NCI-H2171 treated with DMSO at 0.1 percent for 48 hours (cell line): ENCODE measurements at places on chromosomes 6 and 20.
A peak's percentile ranks its signal among the peaks of the same experiment; 100 is the strongest.

DNA sequence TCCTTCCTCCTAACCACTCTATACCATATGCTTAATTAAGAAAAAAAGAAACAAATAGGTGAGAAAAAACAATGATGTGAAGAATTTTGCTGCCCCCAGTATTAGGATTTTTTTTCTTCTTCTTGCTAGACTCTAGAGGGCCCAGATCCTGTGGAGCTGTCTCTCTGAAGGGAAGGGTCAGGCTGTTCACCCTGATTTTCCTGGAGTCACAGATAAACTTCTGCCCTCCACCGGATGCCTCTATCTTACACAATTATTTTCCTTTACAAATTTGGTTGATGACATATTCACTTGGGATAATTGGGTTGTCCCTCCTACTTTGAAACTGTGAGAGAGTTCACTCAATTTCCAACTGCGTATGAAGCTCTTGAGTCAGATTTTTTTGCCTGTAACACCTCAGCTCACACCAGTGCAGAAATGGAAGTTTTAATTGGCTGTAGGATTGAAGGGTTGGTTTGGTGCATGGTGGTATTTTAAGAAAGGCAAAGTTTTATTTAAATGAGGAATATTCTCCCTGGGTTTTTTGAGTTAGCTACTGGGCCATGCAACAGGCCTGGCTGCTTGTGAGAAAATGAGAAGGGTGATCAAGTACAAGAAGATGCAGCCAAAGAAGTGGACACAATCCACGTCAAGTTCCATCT, 73.7 kb upstream of the ESR1 start:
- no peak for DNase-seq

- no peak for DNase-seq
Observed at GRCh38 chr6:170288091-170288631, 2.7 kb downstream of the DLL1 start.

DNA sequence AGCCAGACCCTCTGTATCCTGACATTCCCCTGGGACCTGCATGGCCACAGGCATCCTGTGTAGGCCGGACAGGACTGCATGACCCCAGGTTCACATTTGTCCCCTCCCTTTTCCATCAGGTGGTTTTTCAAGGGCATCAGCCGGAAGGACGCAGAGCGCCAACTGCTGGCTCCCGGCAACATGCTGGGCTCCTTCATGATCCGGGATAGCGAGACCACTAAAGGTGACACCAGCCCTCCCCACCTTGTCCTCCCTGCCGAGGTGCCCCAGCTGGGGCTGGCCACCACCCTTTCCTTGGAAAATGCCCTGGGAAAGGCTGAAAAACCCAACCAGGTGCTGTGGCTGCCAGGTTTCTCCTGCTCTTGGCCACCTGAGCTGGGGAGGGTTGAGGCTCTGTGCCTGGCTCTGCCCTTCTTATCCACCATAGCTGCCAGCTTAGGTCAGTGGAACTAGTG, 27.6 kb downstream of the HCK start:
- no peak for DNase-seq

- DNase-seq = peak; percentile 48
Observed at GRCh38 chr6:118663993-118664985, 12.9 kb upstream of the CEP85L start.

DNA sequence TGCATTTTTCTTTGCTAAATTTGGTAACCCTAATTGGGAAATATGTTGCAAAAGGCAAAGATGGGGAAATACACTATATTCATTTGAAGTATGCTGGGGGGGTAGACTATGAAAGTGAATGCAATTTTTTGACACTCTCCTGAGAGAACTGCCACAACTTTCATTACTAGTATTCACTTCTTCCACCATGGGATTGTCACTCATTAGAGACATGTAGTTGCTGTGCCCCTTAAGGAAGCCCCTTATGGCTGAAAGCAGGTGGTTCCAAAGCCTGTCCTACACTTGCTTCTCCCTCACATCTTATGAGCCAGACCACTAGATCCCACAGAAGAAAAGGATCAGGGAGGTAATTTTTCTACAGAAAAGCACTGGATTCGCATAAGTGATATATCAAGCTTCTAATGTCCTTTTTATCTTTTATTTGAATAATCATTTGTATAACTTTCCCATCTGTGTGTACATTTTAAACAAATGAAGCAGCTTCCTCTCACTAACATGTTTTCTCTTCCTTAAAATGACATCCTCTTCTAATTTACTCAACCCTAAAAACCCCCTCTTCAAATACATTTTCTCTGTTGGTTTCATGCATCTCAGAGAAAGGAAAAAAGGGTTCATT, 83.8 kb downstream of the GCLC start:
- no peak for DNase-seq

- DNase-seq = no peak
Observed at GRCh38 chr6:94190030-94190429, 770.7 kb upstream of the EPHA7 start.

DNA sequence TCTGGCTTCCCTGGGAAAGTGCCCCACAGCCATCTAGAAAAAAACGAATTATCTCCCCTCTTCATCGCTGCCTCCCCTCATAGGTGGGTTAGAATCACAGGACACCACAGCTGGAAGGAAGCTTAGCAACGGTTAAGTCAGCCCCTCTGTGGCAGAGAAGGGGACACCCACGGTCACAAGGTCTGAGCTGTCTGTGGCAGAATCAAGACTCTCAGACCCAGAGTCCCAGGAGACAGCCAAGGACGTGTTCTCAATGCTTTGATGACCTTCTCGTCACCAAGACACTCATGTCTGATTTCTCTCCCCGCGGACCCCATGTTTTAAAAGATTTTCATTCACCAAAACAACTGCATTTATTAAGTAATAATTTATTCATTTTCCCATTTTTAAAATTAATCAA, 221.5 kb downstream of the NRN1 start:
- no peak for DNase-seq

GRCh38 chr6:52518279-52518945, 58.4 kb downstream of the TRAM2 start:
- no peak for DNase-seq

- DNase-seq = no peak
Observed at GRCh38 chr6:160347259-160348222, 637 bp upstream of the SLC22A3 start.

GRCh38 chr6:158373214-158373613, 60.9 kb downstream of the TULP4 start:
- no peak for DNase-seq

GRCh38 chr6:72626126-72626525, 4.3 kb downstream of the KCNQ5 start:
- no peak for DNase-seq

GRCh38 chr20:40268321-40269075, 420.5 kb downstream of the MAFB start:
- DNase-seq = no peak

DNA sequence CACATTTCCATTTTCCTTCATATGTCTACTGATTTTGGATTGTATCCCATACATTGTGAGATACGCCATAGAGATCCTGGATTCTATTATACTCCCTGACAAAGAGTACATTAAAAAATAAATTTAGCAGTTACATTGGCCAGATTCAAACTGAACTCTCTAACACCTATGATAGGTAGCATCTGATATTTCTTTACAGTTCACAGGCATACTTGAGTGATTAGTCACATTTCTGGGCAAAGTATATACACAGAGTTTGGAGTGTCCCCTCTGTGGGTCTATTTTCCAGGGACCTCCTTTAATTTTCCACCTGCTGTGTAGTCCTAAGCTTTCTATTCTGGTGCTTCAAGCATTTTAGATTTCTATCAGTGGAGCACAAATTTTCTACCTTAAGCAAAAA, 96.4 kb downstream of the TBC1D32 start:
- DNase-seq = no peak

GRCh38 chr6:11397622-11398450, 139.7 kb upstream of the TMEM170B start:
- DNase-seq = no peak

GRCh38 chr20:34190679-34191090, 50.5 kb upstream of the ASIP start:
- peak; percentile 45 for DNase-seq

- DNase-seq = peak; percentile 29
Observed at GRCh38 chr20:21048841-21049273, 57.3 kb downstream of the LINC00237 start.

- DNase-seq = peak; percentile 79
Observed at GRCh38 chr20:7113577-7114466, 346.3 kb downstream of the BMP2 start.

- DNase-seq = no peak
Observed at GRCh38 chr6:90471263-90471662, 115.6 kb downstream of the MAP3K7 start.

- DNase-seq = no peak
Observed at GRCh38 chr6:68632734-68633133, 2.3 kb upstream of the ADGRB3 start.

DNA sequence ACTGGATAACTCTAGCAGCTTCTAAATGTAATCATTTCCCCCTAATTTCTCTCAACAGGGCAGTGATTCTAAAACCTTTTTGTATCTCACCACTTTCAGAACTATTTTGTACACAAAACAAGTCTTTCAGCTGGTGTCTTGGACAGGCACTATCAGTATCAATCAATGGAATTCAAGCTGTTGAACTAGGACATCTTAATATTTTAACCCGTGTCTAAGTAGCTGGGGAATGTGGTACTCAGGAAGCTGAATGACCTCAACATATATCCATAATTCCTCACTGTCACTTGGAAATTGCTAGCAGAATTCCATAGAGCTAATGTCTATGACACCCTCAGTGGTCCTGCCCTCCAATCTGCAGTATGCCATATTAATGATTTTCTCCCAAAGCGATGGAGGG, 24.5 kb downstream of the ADAT2 start:
- DNase-seq = no peak

- peak; percentile 43 for DNase-seq
Observed at GRCh38 chr6:71079677-71080076, 122.8 kb upstream of the B3GAT2 start.

- DNase-seq = peak; percentile 58
Observed at GRCh38 chr6:151765444-151765886, 42.0 kb upstream of the ESR1 start.

DNA sequence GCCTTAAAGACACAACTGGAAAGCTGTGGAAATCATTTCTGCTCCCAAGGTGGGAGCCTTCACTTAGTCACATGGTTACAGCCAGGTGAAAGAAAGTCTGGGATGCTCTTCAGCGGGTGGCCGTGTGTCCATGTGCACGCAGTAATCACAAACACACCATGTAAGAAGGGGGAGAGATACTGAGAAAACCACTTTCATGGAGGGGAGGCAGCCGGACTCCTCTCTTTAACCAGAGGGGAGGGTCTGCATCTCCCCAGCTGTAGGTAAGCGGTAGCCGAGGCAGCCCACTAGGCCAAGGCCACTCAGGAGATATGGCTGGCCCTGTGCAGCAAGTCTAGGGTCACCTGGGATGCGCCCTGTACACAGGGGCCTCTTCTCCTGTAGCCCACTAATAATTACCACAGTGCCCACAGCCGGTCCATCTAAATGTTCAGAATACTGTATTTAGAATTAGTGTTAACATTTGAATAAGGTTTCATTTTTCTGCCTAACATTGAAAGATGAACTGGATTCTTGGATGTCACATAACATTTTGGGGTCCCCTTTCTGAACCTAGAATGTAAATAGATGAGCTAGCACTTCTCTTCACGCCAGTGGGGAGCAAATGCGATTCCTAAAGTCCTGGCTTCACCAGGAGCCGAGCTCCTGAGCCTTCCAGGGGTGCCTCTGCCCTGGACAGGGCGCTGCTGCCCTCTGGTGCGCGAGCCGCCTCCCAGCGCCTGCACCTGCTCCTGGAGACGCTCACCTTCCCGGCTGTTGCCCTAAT, 15.9 kb downstream of the GPR31 start:
- peak; percentile 75 for DNase-seq

DNA sequence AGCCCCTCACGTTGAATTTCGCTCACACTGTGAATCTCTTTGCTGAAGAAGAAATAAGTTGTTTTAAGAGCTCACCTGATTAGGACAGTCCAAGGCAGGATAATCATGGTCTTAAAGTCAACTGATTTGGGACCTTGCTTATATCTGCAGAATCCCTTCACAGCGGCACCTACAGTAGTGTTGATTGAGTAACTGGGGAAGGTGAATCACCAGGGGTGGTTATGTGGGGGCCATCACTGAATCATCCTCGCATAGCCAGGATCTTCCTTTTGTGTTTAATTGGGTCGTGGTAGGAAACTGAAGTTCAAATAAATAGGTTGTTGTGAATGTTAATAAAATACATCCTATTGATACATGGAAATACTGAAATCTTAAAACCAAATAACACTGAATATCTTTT, 20.2 kb upstream of the MICA start:
- no peak for DNase-seq

GRCh38 chr6:154319231-154319858, 37.3 kb downstream of the IPCEF1 start:
- DNase-seq = no peak

DNA sequence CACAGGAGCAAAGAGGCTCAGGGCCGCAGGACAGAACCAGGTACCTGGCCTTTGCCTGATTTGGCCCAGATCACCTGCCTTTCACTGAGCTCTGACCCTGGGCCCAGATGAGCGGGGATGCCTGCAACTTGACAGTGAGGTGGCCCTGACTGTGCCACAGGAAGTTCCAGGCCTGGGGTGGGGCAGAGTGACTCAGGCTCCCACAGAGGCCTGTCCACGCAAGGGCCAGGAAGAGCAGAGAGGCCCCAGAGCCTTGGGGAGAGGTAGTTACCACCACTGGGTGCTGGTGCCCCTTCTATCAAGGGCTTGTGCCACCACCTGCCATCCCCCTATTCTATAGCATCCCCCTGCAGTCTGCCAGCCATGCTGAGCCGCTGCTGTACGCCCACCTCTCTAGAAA, 4.1 kb upstream of the NOL4L start:
- DNase-seq = no peak

DNA sequence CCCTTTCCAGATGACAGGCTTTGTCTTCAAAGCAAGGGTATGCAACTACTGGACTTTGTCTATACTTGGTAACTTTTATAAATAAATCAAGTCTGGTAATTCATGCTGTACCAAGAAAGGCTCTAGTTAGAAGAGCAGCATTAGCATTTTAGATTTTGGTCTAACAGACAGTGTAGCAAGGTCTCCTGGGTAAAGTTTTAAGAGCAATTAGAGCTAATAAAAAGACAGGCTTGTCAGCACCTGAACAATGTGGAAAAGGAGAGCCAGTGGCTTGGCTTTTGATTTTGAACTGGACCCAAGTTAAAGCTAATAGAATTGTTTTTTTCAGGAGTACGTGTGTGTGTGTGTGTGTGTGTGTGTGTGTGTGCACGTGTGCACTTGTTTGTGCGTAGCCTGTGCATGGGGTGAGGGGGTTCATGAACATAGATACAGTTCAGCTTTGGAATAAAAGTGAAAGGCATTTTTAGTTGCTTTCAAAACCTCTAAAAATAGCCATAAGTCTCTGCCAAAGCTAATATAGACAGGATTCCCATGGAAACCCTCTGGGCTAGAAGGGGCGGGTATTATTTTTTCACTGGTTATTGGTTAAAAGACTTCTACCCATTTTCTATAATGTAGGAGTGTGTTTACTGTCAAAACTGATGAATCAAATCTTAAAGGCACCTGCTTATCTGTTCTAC, 138.4 kb downstream of the KCNQ5 start:
- no peak for DNase-seq

DNA sequence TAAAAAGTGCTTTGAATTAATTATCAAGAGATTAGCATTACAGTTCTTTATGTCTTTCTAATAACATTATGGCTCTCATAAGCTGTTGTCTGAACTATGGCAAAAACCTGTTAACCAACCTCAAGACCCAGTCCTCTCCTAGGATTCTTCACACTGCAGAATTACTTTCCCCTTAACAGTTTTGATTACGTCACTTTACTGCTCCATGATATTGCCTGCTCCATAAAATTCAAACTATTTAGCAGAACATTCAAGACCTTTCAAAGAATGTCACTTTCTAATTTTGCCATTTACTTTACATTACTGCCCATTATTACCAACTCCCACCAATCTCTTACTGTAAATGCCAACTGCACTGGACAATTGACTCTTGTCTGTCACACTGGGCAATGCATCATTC, 843.5 kb downstream of the PHF3 start:
- DNase-seq = no peak
